ENCODE measurements at places on chromosomes 3 and 15.

DNA sequence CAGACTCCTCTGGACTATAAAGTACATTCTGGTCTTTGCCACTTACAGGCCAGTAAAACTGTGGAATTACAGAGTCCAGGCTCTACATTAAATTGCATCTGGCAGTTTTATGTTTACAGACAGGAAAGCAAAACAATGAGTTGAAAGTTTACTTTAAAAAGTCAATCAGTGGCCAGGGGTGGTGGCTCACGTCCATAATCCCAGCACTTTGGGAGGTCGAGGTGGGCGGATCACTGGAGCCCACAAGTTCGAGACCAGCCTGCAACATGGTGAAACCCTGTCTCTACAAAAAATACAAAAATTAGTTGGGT, 53.8 kb downstream of the TM4SF4 start:
- DNase-seq, result no peak

DNA sequence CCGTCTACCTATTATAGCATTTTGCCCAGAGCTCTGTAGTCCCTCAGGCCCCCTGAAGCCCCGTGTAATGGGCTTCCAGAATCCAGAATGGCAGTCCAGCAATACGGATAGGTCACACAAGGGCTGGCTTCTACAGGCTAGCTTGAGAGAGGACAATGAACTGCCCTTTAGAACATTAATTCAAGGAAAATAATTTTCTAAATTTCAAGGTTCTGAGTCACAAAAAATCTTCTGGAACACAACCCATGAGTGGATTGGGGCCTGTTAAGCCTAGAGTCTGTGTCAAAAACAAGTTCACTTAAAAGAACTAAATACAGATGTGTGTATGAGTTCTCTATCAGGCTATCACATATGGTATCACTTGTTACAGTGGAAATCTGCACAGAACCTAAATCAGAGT, 28.8 kb downstream of the DCP1A start:
- no peak for DNase-seq

DNA sequence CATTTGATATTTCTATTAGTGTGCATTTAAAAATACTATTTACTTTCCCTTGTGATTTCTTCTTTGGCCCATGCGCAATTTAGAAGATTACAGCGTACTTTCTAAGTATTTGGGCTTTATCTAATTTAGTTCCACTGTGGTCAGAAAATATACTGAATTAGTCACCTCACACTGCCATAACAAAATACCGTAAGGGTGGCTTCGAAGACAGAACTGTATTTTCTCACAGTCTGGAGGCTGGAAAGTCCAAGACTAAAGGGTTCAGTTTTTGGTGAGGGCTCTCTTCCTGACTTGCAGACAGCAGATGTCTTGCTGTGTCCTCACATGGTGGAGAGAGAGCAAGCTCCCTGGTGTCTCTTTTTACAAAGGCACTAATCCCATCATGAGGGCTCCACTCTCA, 286.2 kb downstream of the ADAMTSL3 start:
- no peak for DNase-seq

DNA sequence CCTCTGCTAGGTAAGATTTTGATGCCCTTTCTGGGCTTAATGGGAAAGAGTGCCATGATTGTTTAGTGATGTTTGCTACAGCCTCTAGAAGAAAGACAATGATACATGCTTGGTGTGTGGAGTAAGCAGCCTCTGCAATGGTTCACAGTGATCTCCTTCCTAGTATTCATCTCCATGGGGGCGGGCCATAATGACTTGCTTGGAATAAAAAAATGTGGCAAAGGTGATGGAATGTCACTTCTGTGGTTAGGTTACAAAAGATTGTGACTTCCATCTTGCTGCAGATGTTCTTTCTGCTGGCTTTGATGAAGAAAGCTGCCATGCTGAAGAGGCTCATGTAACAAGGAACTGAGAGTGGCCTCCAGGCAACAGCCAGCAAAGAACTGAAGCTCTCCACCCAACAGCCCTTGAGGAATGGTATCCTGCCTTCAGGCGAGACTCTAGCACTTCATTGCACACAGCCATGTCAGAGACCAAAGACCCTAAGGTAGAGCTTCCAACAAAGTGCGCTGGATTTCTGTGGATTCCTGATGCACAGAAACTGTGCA, 139.1 kb upstream of the LRIG1 start:
- no peak for DNase-seq

- DNase-seq, result no peak
Measured at GRCh38 chr3:102476198-102476597, 41.4 kb downstream of the ZPLD1 start.

GRCh38 chr3:184678317-184679055, 33.4 kb downstream of the MAGEF1 start:
- no peak for DNase-seq

DNA sequence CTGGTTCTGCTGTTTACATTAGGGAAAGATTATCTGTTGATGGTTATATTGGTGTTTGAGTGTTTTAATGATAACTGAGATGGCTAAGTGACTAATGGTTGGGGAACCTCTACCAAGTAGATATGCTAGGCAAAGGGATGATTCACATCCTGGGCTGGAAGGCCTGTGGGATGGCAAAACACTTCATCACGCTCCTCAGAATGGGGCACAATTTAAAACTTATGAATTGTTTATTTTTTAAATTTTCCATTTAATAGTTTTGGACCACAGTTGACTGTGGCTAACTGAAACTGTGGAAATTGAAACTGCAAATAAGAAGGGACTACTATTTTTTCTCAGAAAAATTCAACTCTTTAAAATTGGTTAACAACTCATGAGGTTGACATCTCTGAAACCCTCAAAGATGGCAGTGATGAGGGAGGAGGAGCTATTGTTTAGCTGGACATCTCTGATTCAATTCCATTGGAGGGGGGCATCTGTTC, 100.5 kb upstream of the ZBED2 start:
- DNase-seq, result no peak

DNA sequence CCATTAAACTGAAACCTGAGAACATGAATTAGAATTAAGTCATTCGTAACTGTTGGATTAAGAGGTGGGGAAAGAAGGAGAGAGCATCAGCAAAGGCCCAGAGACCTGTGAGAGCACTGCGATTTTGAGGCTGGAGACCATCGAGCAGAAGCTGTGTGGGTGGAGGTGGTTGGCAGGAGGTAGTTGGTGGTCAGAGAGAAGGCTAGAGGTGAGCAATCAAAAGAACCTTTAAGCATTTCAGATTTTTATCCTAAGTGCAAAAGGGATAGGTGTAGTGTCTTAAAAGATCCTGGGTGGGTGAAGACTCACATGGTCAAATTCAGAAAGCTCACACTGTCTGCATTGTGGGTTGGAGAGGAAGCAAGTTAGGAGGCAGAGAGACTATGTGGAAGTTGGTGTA, 65.1 kb upstream of the TEX264 start:
- no peak for DNase-seq

Data from naive B cell (primary cell).